ENCODE measurements at places on chromosomes 2 and 18. TPM values are rescaled to one million over a fixed set of nuclear protein-coding genes. Genes with fewer than 3 reads are reported as not detected.

OTOF gene
- 0.25 TPM for total RNA-seq

C2orf15 gene
- total RNA-seq: 7.8 TPM

PRSS56 gene
- 0.09 TPM for total RNA-seq

FBXO41 gene
- total RNA-seq: 8.1 TPM

KRCC1 gene
- total RNA-seq: 20.7 TPM

SNTG2 gene
- total RNA-seq: not detected

OBSL1 gene
- total RNA-seq: 319 TPM

GAREM1 gene
- 9.5 TPM for total RNA-seq
